ENCODE measurements at places on chromosomes 13 and 19. TPM values are rescaled to one million over a fixed set of nuclear protein-coding genes. Genes with fewer than 3 reads are reported as not detected.

ADGRE1 gene
- 0.13 TPM for polyA plus RNA-seq

TSSK6 gene
- polyA plus RNA-seq: 0.59 TPM

DNA sequence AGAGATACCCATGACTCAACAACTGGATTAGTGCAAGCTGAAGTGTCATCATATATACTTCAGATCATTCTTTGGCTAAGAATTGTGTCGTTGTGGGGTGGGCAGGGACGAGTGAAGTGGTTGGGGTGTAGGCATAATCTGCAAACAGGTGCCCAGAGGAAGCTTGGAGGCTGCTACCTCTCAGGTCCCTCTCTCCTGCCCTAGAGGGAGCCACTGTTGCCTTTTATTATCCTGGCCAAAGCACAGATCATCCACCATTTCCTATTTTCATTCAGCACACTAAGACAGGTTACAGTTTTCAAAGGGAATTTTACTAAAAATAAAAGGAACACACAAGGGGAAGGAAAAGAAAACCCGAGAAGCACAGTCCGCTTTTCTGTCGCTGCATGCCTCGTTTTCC is 126.6 kb downstream of the HS6ST3 start:
- no peak for DNase-seq

NLRP11 gene
- not detected for polyA plus RNA-seq

HNRNPA1L2 gene
- 8.4 TPM for polyA plus RNA-seq

DNA sequence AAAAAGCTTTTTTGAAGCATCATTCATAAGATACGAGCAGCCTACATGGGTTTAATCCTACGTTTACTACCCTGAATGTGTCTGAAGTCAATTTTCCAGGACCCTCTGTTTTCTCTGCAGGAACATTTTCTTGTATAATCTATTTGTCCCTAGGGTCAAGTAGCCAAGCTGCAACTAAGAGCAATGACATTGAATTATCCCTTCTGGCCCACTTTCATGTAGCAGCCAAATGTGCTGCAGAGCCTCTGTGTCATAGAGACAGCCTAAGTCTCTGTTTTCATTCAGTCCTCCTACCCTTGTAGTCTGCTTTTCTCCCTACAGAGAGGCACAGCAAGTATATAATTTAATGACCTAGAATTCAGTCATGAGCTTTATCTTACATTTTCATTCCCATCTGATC is 82.1 kb downstream of the ZAR1L start:
- DNase-seq: no peak

GRCh38 chr13:73720216-73720840 is 413.9 kb downstream of the KLF12 start:
- DNase-seq: no peak

Measured in muscle of arm (tissue), 14 donors.